ENCODE measurements at places on chromosomes 5 and 9.

GRCh38 chr5:121731377-121731776 lies 120.3 kb upstream of the FTMT start:
- no peak for DNase-seq

DNA sequence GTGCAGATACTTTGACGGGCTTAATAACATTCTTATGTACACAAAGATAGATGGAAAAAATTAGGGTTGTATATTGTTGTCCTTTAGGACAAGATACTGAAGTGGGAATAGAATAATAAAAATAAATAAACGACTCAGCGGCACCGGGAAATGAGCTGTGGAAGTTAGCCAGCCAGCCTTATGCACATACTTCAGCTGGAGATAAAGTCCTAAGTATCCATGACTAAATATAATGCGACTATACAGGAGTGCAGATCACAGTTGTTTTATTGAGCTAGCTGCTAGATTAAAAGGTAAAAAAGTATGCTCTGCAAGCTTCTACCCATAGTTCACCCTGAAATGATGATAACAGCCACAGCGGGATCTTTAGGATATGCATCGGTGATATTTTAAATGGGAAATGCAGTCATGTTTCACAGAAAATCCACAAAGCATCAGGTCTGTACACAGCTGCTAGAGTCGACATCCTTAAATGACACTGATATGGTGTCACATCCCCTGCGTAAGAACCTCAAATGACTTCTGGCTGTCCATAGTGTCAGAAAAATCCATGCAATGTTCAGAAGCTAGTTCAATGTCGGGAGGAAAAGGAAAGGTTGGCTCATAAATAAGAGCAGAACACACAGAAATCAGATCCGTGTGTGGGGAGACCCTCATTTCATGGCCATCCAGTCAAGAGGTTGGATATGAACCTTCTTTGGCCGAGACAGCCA lies 392.8 kb upstream of the DAP start:
- DNase-seq, result no peak

GRCh38 chr9:134993416-134993815 lies 75.7 kb upstream of the FCN1 start:
- DNase-seq, result no peak

GRCh38 chr9:129252937-129253802 lies 75.1 kb upstream of the IER5L start:
- DNase-seq, result no peak

DNA sequence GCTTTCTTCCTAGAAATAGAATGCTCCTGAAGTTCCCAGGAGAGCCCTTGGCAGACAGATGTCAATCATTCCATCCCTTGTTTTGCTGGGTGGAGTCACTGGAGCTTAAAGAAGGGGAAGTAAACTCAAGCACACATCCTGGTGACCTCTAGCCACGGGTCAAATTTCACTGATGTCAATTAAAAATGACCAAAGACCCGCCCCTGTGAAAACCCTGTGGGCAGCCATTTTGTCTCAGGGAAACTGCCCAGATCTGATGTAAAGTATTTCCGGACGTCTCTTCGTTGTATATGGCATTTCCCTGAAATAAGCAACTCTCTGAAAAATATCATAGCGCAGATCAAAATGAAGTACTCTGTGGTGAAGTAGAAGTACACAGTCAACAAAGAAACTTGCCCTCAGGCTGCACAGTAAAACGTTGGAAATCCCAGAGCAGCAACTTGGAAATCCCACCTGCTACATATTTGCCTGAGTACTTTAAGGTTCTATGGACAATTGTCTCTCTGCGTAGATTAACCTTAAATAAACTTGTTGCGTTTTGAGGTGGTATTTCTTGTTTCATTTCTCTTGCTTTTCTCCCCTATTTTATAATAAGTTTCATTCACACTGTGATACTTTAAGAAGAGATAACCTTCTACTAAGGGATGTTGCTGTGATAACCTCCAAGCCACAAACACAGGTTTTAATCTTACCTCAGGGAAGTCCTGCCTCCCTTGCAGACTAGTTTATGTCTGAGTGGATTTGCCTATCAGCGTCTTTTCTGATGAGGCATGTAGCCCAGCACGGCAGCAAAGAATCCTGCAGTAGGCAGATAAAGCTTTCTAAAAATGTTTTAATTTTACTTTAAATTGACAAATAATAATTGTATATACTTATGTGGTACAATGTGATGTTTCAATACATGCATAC lies 60.9 kb upstream of the PIP5K1B start:
- peak; percentile 5 for DNase-seq

DNA sequence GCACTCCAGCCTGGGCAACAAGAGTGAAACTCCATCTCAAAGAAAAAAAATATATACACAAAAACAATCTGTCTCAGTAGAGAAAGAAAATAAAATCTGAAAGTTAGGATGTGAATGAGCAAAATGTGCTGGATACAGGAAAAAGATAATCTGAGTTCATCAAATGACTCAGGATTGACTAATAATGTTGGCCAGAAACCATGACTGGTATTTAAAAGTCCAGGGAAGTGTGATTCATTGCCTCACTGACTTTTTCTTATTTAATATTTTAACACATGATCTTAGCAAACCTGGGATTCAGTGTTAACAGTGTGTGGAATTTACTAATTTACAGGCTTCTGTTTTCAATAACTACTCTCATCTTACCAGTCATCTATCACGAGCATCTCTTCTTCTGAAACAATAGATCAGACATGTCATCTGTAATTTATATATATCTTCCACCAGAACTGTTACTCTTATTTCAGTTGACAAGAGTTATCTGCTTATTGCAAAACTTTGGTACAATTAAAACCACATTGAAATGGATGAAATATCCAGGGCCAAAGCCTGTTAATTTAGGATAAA lies 256.7 kb downstream of the CDH12 start:
- DNase-seq, result no peak

DNA sequence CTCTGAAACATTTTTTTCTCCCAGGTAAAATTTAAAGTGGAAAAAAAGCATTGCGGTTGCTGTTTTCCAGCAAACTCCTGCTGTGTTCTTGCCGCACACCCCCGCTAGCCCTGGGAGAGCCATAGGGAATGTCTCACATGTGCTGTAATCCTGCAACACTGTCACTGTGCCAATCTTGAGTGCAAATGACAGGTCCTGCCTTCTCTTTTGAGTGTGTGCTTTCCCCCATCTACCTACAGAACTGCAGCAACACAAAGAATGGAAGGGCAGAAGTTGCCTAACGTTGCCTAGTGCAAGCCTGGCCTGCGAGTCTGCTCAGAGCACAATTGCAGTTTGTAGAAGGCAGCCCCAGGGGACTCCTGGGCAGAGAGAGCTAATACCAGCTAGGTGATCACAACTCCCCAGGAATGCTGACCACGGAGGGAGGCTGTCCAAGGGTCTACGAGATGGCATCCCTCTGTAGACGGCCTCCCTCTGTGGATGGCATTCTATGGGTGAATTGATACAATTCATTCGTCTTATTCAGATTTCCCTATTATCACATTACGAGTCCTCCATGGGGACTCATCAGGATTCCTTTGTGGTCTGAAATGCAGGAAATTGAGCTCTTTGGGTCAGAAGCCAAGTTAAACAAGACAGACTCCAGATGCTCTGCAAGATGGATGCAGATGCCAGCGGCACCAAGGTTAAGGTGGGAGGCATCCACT lies 172.6 kb upstream of the S1PR3 start:
- no peak for DNase-seq

DNA sequence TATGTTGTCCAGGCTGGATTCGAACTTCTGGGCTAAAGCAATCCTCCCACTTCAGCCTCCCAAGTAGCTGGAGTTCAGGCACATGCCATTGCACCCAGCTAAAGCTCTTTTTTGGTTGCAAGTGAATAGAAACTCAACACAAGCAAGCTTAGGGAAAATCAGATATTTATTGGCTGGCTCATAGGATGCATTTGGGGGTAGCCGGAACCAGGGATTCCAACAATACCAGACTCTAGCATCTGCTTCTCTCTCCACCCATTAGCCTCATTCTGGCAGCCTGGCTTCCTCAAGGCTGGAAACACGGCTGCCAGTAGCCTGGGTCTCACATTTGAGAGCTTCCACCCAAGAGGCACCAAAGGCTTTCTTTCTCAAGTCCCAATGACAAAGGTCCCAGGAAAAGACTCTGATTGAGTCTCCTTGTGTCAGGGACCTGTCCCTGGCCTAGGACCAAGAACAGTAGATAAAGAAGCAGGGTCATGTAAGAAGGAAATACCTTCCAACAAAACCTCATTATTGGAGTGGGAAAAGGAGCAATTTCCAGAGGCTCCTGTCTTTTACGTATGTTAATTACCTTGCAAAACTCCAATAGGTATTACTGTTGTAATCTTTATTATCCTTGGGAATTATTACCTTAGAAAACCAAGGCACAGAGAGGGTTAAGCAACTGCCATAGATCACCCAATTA lies 23.0 kb upstream of the B4GALT1 start:
- DNase-seq, result no peak

- DNase-seq, result peak; percentile 51
Measured at GRCh38 chr9:71909887-71910649, 925 bp downstream of the ABHD17B start.

- no peak for DNase-seq
Measured at GRCh38 chr5:178788381-178789085, 58.1 kb upstream of the ZNF354A start.

- no peak for DNase-seq
Measured at GRCh38 chr5:100691548-100691947, 156.4 kb downstream of the FAM174A start.

- no peak for DNase-seq
Measured at GRCh38 chr9:138013836-138014562, 136.4 kb downstream of the CACNA1B start.

- DNase-seq, result no peak
Measured at GRCh38 chr9:134568116-134568515, 73.5 kb upstream of the COL5A1 start.

- no peak for DNase-seq
Measured at GRCh38 chr5:120932480-120932879, 468.4 kb downstream of the PRR16 start.

GRCh38 chr5:96569332-96569731 lies 92.8 kb upstream of the CAST start:
- no peak for DNase-seq

DNA sequence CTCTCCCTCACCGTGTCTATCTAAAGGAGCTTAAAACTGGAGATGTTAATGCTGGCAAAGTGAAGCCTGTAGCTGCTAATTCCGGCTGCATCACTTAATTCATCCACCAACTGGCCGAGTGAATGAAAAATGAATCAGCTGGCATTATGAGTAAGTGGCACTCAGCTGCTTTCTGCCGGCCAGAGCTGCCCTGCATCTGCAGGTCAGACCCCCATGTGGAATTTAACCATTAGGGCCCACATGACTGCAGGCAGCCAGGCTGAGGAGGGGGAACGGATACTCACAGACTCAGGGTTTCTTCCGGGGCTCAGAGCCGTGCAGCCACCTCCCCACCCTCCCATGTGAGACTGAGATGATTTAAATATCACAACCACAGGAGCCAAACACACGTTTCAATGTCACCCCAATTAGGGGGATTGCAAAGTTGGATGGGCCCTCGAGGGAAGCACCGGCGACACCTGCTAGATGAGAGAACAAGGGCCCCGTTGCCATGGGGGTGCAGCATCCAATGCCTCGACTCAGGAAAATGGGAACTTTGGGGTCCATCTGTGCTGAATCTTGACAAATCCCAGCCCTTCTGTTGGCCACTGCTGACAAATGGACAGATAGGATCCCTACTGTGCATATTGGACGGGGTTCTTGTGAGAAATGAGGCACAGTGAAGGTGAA lies 115.6 kb upstream of the ALDH1B1 start:
- no peak for DNase-seq

- DNase-seq, result no peak
Measured at GRCh38 chr5:111929867-111930266, 172.9 kb upstream of the NREP start.

DNA sequence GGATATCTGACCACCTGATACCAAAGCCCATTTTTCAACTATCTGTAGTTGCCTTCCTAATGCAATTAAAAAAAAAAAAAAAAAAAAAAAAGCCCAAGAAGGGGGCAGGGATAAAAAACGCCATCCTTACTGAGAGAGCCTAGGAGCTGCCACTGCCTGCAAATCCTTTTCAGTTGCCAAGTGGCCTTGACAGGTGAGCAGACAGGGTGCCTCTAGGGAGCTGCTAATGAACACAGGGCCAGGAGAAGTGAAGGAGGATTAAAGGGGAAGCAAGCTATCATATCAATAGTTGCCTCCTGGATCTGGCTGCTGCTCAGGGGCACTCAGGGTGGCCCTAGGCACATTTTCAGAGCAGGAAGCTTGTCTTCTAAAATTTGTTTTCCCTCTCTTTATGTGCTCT lies 547.4 kb downstream of the TLE1 start:
- no peak for DNase-seq

GRCh38 chr9:107536462-107536861 lies 46.9 kb upstream of the KLF4 start:
- DNase-seq, result no peak

GRCh38 chr9:73680831-73681230 lies 529.2 kb downstream of the ANXA1 start:
- DNase-seq, result no peak

- peak; percentile 58 for DNase-seq
Measured at GRCh38 chr9:136267261-136268111, 21.9 kb upstream of the QSOX2 start.

DNA sequence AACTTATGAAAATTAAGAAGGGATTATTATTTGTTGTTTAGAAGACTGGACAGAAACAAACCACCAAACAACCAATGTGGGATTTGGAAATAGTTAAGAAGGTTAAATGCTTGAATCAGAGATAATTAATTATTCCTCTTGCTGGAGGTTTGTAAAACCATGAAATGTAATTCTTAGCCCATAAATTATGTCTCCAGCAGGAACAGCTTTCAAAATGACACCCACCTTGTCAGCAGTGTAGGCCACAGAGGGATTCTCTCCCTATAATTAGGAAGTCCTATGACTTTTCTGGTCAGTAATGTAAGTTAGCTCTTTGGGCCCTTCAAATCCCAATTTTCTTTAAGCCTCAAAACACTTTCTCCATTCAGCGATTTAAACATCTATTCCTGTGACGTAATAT lies 63.3 kb downstream of the DRD1 start:
- no peak for DNase-seq

Measured in KBM-7 (cell line).